ENCODE measurements at places on chromosomes 4 and X. TPM values are rescaled to one million over a fixed set of nuclear protein-coding genes. Genes with fewer than 3 reads are reported as not detected.

DNA sequence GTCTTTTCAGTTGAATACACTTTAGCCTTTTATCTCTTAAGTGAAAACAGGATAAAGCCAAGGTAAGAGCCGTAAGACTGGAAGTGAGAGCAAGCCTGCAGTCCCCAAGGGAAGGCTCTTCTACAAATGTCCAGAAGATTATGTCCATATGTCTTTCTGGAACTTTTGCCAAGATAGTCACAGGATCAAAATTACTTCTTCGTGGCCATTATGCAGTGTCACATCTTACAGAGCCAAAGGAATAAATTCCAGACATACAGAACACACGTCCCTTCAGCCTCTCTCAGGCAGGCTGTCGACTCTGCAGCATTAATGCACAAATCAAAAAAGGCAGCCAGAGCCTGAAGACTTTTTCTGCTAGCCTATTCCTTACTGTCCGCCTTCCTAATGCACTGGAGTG, 10.9 kb upstream of the GATB start:
- H3K4me3 ChIP-seq, result no peak overlapping the region
- H3K27me3 ChIP-seq, result peaks cover 9% of the 10 kb centered on the region
- no peaks in the 10 kb centered on the region for H3K36me3 ChIP-seq
- no peak overlapping the region for H3K27ac ChIP-seq

- no peaks in the 10 kb centered on the region for H3K27me3 ChIP-seq
- H3K27ac ChIP-seq, result no peak overlapping the region
- H3K4me1 ChIP-seq, result peaks cover 30% of the 10 kb centered on the region
- H3K36me3 ChIP-seq, result no peaks in the 10 kb centered on the region
Measured at GRCh38 chrX:2502668-2503519, 2.1 kb upstream of the DHRSX start.

DNA sequence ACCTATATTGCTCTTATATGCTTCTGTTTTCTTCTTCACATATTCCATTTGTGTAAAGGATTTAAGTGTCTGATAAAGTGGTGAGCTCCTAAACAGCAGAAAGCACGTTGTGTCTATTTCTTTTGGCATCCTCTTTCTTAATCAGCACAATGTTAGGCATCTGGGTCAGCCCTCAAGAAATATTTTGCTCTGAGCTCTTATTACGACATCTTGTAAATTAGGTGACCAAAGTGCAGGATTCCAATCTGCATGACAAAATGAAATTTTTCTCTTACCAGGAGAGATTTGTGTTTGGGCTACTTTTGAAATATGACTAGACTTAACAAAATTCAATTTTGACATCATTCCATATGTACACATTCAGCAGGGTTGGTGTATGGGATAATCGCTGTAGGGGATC, 210.0 kb upstream of the IGFBP7 start:
- no peaks in the 10 kb centered on the region for H3K4me1 ChIP-seq
- no peak overlapping the region for H3K27ac ChIP-seq
- H3K4me3 ChIP-seq, result no peak overlapping the region
- H3K27me3 ChIP-seq, result no peaks in the 10 kb centered on the region
- DNase-seq, result no peak
- H3K36me3 ChIP-seq, result no peaks in the 10 kb centered on the region

- no peaks in the 10 kb centered on the region for H3K36me3 ChIP-seq
- no peaks in the 10 kb centered on the region for H3K4me1 ChIP-seq
- no peak overlapping the region for H3K4me3 ChIP-seq
- no peak for DNase-seq
- H3K27ac ChIP-seq, result no peak overlapping the region
Measured at GRCh38 chr4:18850867-18851266, 829.3 kb upstream of the LCORL start.

DNA sequence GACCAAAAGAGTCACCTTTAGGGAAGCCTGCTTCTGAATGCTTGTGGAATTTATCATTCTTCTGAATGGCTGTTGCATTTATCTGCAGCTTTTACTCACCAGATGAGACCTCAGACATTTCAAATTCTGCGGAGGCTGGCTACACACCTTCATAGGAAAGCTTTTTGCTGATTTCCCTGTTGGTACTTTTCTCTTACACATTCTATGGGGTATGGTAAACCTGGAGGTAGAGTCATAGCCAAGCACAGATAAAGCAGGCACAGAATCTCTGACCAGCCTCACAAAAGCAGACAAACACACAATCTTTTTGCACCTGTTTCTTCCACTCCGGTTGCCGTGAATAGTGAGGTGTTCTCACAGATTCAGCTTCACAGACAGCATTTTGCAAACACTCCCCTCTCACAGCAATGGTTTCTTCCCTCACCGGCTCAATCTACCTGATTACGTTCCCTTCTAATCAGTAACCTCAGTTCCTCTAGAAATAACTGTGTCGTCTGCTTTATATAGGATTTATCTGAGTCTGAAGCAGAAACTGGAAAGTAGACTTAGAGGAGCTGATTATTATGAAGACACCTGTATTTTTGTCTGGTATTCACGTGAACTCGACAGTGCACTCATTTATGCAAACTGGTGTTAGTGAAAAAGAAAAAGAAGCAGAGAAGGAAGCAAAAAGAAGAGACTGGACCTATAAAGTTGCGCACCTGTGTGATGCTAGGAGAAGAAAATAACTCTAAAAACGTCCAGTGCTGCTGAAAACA, 83.1 kb downstream of the DMD start:
- no peak overlapping the region for H3K4me3 ChIP-seq
- no peaks in the 10 kb centered on the region for H3K4me1 ChIP-seq
- no peaks in the 10 kb centered on the region for H3K36me3 ChIP-seq
- no peak overlapping the region for H3K27ac ChIP-seq

DNA sequence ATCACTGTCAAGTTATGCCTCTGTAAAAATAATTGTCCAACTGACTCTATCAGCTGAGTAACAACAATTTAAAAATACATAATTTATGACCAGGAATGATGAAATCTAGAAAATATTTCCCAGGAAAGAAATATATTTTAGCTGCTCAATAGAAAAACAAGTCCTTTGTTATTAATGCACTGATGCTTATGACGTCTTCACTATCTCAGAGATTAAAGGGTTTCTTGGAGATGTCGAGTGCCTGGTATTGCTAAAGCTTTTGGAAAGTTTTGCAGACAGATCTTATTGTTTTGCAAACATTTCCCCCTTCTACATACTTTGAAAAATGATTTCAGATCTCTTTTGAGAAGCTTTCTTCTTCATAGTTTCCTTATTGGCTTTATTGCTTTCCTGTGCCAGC, 154.6 kb upstream of the RPS6KA3 start:
- no peak overlapping the region for H3K27ac ChIP-seq
- peaks cover 16% of the 10 kb centered on the region for H3K4me1 ChIP-seq
- H3K4me3 ChIP-seq, result no peak overlapping the region
- no peaks in the 10 kb centered on the region for H3K36me3 ChIP-seq

DNA sequence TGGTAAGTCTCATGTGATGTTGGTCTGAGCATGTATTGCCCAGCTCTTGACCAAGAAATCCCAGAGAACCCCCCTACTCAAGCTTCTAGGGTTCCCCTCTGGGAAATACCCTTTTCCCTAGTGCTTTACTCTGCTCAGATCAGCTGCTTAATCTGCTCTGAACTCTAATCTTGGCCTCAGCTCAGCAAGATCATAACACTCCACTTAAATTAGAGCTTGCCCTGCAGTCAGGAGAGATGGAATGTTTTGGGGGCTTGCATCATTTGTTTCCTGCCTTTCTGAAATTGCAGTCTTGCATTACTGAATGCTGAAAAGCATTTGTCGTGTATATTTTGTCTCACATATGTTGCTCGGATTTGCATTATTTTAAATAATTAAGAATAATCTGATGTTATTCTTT, 1153.6 kb downstream of the FSTL5 start:
- H3K27me3 ChIP-seq, result no peaks in the 10 kb centered on the region
- H3K4me1 ChIP-seq, result no peaks in the 10 kb centered on the region
- no peak for DNase-seq

DNA sequence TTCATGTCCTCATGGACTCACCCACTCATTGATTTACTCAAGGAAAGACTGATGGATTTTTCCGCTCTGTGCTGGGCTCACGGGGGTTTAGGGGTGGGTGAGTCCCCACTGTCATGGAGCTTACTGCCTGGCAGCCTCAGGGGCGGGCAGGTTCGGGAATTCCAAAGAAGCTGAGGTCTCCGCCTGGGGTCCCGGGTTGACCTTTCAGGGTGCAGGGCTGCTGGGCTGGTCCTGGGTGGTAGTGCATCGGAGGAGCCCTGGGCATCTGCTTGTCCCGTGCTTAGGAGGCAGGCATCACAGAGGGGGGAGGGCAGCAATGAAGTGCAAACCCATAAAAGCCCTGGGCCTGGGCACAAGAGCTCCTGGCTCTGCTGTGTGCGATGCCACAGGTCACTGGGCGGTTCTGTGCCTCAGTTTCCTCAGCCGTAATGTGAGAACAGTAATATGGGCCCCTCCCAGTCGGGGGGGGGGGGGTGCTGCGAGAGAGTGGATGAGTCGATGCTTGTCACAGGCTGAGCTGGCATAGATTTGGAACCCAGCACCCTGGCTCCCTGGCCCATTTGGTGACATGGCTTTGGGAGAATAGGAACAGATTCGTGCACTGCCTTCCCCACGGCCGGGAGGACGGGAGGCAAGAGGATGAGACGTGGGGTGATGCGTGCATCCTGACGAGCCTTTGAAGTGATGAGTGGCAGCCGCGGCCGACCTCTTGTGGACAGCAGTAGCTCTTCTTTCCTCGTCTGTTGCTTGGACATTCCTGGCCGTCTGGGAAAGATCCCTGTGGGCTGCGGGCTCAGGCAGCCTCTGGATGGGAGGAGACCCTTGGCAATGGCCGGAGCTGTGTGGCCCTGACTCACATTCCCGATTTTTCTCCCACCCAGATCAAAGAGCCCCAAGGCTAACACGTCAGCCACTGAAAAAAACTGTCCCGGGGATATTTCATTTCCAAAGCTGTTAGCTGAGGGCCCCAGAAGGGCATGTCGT, 42.0 kb downstream of the PSAPL1 start:
- DNase-seq, result no peak
- H3K4me3 ChIP-seq, result no peak overlapping the region
- H3K27ac ChIP-seq, result no peak overlapping the region
- H3K36me3 ChIP-seq, result no peaks in the 10 kb centered on the region

- no peak for DNase-seq
- H3K36me3 ChIP-seq, result no peaks in the 10 kb centered on the region
- no peaks in the 10 kb centered on the region for H3K27me3 ChIP-seq
- H3K4me3 ChIP-seq, result no peak overlapping the region
Measured at GRCh38 chr4:2094545-2094944, 35.4 kb downstream of the NAT8L start.

- no peak overlapping the region for H3K27ac ChIP-seq
- no peaks in the 10 kb centered on the region for H3K4me1 ChIP-seq
- no peak overlapping the region for H3K4me3 ChIP-seq
- no peaks in the 10 kb centered on the region for H3K27me3 ChIP-seq
Measured at GRCh38 chr4:37438564-37439279, 194.2 kb downstream of the NWD2 start.

CSAG2 gene
- total RNA-seq, result not detected

BTC gene
- total RNA-seq, result not detected
